ENCODE measurements at places on chromosomes 11 and 22.

GRCh38 chr22:37672206-37672919 lies 3.1 kb upstream of the LGALS1 start:
- no peak for DNase-seq

DNA sequence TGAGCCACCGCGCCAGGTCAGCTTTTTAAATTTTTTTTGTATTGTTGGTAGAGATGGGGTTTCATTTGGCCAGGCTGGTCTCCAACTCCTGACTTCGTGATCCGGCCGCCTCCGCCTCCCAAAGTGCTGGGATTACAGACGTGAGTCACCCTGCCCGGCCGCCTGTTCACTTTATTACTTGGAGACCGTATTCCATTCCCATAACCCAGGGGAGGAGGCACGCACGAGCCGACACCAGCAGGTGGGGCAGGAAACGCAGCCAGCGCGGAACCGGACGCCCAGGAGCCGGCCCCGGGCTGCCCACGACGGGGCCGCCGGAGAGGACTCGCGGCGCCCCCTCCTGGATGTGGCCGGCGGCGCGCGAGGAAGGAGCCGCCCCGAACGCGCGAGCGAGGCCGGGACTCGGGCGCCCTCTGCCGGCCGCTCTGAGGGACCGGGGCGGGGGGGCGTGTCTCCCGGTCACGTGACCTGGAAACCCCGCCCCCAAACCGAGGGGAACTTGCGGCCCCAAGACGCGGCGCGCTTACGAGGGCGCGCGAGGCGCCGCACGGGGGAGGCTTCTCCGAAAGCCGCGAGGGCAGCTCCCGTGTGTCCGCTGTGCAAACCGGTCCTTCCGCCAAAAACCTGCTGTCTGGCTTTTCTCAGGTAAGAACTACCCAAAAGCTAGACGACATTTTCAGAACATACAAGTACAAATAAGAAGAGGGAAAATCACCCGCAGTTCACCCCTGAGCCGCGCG lies 11.6 kb upstream of the RNH1 start:
- no peak for DNase-seq

DNA sequence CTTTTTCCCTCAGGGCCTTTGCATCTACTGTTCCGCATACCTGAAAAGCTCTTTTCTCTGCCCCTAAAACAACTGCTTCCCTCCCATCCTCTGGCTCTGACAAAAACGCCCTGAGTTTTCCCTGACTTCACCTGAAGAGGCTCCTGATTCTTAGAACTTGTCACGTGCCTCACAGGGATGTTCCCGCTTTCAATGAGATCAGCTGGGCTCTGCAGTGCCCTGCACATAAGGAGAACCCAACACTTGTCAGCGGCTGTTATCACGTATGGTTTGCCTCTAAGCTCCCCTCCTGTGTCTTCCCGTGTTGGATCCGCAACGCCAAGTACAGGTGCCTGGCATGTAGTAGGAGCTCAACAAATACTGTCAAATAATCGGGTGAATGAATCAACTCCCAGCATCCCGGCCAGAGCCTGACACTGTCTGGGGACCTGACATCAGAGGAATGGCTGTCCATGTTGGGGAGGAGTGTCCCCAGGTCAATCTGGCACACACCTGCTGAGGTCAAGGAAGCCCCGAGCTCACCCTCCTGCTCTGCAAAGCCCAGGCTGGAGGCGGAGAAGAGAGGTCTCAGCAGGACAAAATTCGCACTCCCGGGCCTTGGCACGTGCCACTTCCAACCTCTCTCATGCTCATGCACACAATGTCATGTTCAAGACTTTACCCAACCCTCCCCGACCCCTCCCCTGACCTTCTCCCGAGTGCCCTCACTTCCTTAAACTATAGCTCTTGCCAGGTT lies 4.2 kb upstream of the GRK2 start:
- DNase-seq, result no peak

DNA sequence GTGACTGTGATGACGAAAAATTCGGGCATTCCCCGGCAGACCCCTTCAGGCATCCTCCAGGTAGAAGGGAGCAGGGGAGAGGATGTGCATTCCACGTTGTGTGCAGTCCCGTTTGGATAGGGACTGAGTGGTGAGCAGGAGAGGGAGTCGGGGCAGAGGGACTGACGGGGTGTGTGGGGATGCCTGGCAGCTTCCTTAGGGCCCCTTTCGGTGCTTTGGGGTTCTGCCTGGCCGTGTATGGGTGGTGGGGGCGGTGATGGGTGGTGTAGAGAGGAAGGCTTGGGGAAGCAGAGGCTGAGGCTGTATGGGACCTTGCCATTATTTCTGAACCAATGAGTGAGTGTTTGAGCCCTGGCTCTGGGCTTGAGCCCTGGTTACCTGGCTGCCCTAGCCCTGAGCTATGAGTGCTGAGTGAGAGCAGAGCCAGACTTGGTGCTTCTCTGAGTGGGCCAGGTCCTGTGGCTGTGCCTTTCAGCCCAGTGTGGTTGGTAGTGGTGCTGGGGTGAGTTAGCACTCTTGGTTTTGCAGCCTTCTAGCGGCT lies 914 bp downstream of the INPPL1 start:
- no peak for DNase-seq

DNA sequence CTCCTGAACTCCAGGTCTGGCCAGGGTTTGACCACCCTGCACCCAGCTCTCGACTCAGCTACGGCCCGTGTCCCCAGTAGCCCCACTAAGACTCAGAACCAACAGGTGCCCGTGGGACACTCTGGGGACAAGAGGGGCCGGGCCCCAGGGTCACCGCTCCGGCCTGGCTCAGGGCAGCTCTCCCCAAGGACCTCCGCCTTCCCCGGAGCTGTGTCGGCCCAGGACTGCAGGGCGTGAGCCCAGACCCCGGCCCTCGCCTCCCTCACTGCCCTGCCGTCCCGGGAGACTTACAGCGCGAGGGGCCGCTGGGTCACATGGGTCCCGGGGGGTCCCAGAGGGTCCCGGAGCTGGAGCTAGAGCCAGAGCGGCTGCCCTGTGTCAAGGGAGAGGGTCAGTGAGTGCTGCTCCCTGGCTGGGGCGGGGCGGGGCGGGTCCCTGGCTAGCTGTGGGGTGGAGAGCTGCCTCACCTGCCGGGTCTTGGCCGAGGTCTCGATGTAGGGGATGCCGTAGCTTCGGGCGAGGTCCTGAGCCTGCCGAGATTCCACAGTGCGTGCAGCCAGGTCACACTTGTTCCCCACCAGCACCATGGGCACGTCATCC lies 2.3 kb downstream of the HRAS start:
- DNase-seq, result no peak

- no peak for DNase-seq
Measured at GRCh38 chr11:104058680-104059079, 22.2 kb downstream of the DDI1 start.

- DNase-seq, result no peak
Measured at GRCh38 chr11:44143987-44144909, 48.8 kb downstream of the EXT2 start.

DNA sequence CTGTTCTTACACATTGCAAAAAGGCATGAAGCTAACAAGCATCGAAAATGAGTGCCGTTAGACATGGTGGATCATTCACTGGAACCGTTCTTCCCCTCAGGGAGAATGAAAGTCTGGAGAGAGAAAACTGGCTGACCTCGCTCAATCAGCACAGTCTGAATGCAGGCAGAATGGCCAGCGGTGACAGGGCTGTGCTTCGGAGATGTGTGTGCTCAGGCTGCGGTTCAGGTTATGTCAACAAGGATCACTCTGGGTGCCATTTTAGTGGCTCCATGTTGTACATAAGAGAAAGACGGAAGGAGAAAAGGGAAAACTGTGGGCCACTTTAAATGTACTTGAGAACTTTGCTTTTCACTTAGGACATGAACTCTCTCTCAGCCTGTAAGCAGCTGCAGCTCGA lies 749.8 kb upstream of the ARHGAP42 start:
- DNase-seq, result no peak

GRCh38 chr11:105699203-105699602 lies 89.3 kb downstream of the GRIA4 start:
- DNase-seq, result no peak

- DNase-seq, result no peak
Measured at GRCh38 chr22:20412474-20413216, 18.7 kb downstream of the ZNF74 start.

DNA sequence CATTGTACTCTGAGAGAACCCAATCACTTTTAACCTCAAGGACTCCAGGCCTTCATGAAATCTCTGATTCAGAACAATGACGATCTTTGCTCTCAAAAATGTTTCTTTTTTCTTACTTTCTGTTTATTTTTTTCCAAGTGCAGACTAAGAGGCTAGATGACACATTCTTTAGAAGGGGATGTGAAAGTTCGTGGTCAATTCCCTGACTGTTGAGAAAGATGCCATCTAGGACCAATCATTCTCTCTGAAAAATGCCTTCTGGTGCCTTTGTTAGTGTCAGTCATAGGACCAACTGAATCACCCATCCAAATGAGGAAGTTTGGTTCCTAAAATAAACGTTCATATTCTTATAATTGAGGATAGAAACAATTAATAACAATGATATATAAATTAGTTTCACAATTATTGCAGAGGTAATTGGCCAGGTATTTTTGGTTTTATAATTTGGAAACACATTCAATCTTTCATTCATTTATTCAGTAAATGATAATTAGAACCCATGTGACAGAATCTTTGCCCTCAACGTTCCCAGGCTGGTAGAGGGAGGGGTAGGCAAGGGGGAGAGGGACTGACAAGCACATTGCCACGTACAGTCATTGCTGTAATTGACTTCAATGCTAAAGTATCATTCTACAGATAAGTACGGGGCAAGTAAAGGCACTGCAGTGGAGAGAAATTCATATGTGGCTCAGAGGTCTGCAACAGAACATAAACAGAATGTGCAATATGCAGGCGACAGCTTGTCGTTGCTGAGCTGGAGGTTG lies 333.4 kb upstream of the MPPED2 start:
- no peak for DNase-seq

DNA sequence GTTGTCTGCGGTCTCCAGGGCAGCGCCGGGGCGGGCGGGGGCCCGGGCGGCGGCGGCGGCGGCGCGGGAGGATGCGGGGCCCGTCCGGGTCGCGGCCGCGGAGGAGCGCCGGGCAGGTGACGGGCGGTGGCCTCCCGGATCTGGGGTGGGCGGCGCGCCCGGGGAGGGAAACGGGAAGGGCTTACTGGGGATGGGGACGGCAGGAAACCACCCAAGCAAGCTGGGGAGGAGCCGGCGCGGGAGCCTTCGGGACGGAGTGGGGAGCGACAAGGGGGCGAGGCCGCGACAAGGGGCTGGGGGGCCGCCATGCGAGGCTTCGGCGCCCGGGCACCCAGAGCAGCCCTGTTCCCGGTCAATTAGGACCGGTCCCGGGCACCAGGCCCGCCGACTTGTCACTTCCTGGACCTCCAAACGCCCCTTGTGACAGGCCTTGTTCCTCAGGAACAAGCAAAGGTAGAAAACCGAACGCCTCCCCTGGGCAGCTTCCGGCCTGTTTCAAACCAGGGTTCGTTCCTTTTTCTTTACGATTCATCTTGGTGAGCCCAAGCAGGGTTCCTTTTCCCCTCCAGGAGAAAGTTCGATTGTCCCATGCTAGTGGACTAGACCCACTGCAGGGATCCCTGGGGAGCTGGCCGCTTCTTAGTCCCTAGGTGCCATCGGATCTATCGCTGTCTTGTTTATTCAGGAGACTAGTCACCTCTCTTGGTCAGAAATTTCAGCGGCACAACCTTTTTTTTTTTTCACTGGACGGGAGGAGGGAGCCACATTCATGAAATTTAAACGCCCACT lies 492 bp downstream of the JHY start:
- peak; percentile 68 for DNase-seq

DNA sequence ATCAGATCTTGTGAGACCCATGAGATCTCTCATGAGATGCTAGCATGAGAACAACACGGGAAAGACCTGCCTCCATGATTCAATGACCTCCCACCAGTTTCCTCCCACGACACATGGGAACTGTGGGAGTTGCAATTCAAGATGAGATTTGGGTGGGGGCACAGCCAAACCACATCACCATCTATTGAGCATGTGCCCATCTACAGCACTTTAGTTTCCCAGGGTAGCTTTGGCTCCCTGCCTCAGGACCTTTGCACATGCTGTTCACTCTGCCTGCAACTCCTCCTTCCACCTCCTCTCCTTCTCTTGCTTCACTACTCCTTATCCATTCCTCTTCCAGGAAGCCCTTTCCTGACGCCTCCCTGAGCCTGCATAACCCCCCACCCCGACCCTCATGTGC lies 17.2 kb downstream of the GRIK4 start:
- no peak for DNase-seq

- no peak for DNase-seq
Measured at GRCh38 chr11:14541192-14541947, 21.2 kb upstream of the PSMA1 start.

GRCh38 chr11:97751952-97752351 lies 1268.8 kb upstream of the CNTN5 start:
- DNase-seq, result no peak

DNA sequence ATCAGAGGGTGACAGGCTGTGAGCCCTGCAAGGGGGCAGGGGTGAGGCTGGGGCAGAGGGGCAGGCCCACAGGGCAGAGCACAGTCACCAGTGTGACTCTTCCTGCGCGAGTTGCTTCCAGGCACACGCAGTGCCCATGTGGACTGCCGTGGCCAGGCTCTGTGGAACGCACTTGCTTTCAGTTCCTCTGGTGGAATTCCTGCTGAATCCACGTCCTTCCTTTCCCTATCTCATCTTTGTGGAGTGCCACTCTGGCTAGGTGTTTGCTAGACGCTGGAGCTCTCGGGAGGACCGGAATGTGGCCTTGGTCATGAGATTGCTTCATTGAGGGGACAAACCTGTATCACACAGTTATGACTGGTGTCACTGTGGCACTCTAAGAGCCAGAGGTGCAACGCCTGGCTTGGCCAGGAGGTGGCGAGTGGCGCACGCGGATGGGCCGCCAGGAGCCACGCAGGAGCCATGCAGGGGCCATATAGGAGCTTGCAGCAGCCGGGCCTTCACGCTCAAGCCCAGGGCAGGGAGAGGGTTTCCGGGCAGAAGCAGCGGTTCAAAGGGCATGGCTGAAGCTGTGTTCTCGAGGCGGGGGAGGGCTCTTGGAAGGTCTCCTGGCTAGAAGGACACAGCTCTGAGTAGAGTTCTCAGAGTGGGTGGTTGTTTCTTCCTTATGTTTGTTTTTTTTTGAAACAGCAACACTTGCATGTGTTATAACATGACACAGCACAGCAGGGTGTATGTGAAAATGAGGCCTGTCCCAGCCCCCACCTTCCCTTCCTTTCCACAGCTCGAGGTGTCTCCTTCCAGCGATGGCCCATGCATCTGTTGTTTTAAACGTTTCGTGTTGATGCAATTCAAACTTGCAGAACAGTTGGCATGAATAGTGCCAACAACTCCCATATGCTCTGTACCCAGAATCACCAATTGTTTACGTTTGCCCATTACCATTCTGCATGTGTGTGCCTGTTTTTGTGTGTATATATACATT lies 36.2 kb downstream of the TBC1D22A start:
- DNase-seq, result no peak

DNA sequence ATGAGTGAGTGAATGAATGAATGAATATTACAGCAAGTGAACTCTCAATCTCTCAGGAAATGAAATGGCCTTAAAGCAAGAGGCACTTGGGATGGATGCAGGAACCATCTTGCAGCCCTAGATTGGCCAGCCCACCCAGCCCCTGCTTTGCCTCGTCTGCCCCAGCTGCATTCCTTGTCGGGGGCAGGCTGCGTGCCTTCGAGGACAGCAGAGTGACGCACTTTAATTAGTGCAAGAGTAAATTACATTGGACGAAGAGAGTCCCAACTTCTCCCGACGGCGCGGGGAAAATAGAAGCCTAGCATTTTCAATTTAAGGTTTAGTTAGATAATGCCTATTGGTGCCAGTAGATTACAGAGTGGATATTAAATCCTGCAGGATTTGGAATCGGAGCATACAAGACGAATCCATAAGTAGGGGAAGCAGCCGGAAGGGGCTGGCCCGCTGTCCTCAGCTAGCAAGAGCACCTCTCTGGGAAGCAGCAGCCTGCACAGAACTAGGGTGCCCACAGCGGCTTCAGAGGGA lies 33.8 kb downstream of the TRIM29 start:
- no peak for DNase-seq
